ENCODE measurements at places on chromosomes 4 and X.

DNA sequence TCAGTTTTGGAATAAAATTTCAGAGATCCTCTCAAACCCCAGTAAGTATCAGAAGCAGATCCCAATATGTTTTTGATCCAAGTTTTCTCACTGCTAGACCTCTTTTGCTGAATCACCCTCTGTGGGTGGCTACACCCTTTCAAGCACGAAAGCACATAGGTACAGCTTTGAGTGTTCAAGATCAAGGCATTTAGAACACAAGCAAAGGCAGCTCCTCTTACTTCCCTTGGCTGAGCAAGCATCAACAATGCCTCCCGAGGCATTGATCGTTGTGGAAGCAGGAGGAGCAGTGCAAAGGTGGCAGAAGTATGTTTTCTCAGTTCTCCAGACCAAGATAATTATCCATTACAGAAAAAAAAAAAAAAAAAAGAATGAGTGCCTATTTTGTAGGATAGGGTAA is 72.0 kb upstream of the TSPAN7 start:
- DNase-seq, result no peak

DNA sequence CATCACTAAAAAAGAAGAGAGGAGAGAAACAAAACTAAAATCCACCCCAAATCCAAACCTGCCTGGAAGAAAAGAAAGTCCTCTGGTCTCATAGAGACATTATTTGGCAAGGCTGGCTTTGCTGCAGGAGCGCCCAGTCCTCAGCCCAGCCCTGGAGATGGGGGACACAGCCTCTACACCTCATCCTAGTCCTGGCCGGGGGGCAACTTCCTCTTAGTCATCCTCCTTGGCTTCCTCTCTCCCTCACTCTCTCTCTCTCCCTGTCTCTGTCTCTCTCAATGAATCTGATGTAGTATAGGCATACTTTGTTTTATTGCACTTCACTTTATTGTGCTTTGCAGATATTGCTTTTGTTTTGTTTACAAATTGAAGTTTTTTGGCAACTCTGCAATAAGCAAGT is 55.8 kb upstream of the MAGEB10 start:
- no peak for DNase-seq

DNA sequence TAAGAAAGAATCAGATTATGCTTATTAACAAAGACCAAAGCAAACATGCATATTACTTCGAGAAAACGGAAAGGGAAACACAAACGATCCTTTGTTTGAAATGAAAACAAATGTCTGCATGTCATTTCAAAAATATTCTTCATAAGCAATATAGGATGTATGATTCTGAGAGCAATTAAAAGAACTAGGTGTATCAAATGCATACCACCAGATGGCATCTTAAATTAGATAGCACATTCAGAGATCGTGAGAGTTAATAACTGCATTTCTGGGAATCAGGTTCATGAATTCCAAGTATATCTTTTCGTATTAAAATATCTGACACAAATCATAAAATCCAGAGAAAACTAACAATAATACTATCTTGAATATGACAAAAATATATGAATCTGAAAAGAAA is 159.5 kb downstream of the PPP3CA start:
- no peak for DNase-seq

- DNase-seq, result no peak
Observed at GRCh38 chr4:110533940-110534339, 58.0 kb downstream of the ENPEP start.

GRCh38 chr4:36921476-36922216 is 322.9 kb upstream of the NWD2 start:
- no peak for DNase-seq

GRCh38 chr4:15720851-15721250 is 18.0 kb downstream of the BST1 start:
- no peak for DNase-seq

GRCh38 chr4:155600244-155600643 is 66.4 kb upstream of the GUCY1A1 start:
- DNase-seq, result no peak

- no peak for DNase-seq
Observed at GRCh38 chr4:86957215-86957614, 22.4 kb downstream of the AFF1 start.

- no peak for DNase-seq
Observed at GRCh38 chrX:136850441-136851175, 29.9 kb downstream of the RBMX start.

GRCh38 chrX:18016941-18017340 is 155.8 kb upstream of the RAI2 start:
- no peak for DNase-seq

DNA sequence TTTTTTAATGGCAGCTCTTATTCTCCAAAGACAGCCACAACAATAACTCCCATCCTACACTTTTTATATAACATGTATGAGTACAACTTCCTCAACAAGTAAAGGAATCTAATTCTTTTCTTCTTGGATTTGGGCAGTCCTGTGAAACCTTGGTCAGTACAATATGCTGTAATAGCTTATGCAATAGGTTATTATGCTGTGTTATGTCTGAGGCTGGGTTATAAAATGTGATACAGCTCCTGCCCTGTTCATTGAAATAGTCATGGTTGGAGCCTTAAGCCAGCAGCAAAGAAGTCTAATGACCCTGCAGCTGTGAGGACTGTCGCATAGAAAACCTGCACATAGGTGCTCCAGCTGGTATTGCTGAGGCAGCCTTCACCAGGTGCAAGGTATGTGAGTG is 215.8 kb upstream of the RASGEF1B start:
- no peak for DNase-seq

DNA sequence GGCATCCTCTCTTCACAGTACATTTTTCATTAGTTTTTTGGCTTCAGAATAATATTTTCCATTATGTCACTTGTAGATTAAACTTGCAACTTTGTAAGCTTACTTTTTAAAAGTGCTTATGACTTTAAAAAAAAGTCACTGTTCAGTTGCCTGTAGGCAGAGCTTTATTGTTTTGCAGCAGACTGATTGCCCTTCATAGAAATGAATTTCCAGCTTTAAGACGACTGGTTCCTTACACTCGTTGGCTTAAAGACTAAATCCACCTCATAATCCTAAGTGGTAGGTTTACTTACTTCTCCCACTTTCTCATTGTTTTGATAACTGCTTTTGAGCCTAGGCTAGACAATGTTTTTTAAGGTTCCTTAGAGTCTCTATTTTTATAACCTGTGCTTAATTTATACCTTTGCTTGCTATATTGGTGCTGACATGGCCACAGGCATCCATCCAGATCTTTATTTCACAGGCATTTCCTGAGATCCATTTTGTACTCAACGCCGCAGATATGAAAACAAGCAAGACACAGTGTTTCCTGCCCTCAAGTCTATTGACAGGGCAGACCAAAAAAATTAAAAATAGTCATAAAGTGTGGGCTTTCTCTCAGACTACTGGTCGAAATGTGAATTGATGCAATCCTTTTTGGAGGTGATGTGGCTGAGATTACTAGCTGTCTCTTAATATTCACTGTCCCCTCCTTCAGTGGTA is 12.6 kb upstream of the IL13RA2 start:
- no peak for DNase-seq

GRCh38 chrX:77668391-77669237 is 117.4 kb downstream of the ATRX start:
- no peak for DNase-seq

DNA sequence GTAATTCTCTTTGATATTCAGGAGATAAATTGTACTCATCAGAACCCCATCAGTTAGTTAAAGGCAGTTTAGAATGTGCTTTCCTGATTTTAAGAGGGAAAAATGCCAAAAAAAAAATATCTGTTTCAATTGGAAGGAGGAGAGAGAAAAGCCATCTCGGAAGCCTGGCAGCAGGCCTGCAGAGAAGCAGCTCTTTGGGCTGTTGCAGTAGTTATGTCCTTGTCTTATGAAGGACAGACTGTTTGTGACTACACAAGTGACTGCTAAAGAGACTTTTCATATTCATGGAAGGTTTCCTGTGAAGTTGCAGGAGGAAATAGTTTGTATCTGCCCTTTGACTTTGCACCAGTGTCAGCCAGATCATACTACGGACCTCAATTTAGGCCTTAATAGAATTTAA is 88.8 kb downstream of the DCLK2 start:
- no peak for DNase-seq

GRCh38 chrX:107857837-107858236 is 32.2 kb downstream of the MID2 start:
- DNase-seq, result no peak

GRCh38 chrX:102517326-102517725 is 787 bp upstream of the TMSB15A start:
- DNase-seq, result no peak

GRCh38 chr4:24519649-24520048 is 64.7 kb downstream of the DHX15 start:
- no peak for DNase-seq

DNA sequence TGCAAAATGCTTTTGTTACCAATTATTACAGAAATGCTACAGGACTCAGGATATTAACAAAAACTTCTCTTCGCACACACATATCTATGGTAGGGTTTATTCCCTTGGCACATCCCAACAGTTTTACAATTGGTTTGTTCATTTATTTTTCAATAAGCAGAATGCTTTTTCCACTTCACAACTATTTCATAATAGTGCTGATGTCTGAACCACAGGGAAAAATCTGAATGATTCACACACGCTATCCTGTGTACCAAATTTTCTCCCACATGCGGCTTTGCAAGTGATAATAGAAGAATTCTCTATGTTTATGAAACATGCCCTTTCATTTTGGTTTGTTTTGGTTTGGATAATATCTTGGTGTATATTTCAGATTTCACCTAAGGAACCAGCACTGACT is 725.7 kb upstream of the TENM3 start:
- DNase-seq, result no peak

DNA sequence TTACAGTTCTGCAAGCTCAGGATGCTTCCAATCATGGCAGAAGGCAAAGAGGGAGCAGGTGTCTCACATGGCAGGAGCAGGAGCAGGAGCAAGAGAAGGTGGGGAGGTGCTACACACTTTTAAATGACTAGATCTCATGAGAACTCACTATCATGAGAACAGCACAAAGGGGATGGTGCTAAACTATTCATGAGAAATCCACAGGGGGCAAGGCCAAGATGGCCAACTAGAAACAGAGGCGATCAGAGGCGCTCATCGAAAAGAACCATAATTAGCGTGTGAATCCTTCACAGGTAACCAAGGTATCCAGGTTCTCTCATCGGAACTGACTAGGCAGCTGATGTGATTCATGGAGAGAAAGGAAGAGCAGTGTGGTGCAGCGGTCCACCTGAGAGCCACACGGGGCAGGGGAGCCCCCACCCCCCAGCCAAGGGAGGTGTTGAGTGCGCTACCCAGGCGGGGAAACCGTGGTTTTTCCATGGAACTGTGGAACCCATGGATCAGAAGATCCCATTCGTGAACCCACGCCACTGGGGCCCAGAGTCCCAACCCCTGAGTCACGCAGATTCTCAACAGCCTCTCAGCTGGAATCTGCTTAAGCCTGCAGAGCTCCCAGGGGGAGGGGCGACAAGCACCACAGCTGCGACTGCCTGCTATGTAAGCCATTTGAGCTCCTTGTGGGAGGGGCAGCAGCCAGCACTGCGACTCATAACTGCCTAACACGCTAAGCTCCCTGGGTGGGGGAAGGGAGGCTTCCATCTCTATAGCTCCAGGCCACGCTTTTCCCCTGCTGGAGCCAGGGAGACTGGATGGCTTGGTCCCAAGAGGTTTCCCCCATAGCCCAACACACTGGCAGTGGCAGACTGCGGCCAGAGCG is 46.7 kb downstream of the FGF16 start:
- no peak for DNase-seq

- DNase-seq, result no peak
Observed at GRCh38 chrX:70117738-70118137, 15.5 kb upstream of the IGBP1 start.
